ENCODE measurements at places on chromosomes 4 and X.

DNA sequence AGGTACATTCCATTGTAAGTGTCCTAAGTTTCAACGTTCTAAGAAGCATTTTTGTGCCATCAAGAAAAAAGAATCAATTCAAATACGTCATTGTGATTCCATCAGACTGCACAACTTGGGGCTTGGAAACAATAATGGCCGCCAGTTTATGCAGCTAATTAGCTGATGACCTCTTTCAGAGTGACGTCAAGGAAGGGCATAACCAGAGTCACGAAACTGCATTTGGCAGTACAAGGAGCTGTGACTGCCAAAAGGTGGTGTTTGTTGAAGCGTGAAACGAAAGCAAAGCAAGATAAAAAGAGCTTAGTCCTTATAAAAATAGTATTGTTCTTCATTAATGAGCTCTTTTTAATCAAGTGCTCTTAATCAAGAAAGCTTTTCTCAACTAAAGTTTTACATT, 81.1 kb upstream of the SH3RF1 start:
- DNase-seq, result no peak

DNA sequence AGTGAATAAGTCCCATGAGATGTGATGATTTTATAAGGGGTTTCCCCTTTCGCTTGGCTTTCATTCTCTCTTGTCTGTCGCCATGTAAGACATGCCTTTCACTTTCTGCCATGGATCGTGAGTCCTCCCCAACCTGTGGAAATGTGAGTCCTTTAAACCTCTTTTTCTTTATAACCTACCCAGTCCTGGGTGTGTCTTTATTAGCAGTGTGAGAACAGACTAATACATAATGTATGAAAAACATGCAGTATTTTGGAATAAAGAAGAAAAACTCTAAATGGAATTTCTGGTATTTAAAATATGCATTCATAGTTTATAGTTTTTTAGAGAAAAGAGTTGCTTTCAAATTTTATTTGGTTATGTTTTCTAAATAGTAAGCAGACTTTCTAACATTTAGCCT, 360.7 kb downstream of the PCDH7 start:
- no peak for DNase-seq

DNA sequence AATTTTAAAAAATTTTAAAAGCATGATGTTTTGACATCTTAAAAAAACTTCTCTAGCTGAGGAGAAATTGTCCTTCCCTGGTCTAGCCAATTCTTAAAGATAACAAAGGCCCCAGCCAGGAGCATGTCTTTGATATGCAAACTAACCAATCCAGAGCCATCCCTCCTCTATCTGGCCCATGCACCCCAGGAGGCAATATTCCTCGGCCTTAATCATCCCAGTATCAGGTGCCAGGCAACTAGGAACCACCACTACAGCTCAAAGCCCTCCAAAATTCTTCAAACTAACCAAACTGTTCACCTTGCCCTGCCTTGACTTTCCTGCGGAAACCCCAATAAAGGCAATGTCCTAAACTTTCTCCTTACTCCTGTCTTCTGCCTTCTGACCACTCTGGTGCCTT, 97.8 kb upstream of the USP9X start:
- DNase-seq, result no peak

- no peak for DNase-seq
Measured at GRCh38 chrX:115366535-115366934, 77.0 kb downstream of the LUZP4 start.

- peak; percentile 61 for DNase-seq
Measured at GRCh38 chr4:153684182-153684970, at the start of gene TLR2. Gene TLR2, plus strand, starts transcription at chr4:153684280. Its CDS starts 18,628 bp downstream, at chr4:153702908.

DNA sequence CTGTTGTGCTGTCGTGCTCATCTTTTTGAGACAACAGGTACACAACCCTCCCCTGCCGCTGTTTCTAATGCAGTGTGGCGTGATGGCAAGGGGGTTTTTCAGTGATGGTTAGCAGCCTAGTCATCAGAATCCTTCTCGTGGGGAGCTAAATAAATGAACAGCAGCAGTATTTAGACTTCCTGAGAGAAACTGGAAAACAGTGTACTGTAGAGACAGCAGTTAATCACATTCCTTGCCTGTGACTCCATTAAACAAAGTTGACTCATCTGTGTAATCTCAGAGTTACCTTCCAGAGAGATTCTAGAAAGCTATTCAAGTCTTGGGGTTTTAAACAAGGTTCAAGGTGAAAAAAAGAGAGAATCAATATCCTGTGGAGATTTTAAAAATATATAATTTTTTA, 1753.2 kb upstream of the PCDH7 start:
- DNase-seq, result no peak

GRCh38 chr4:165715989-165716388, 157.0 kb upstream of the TLL1 start:
- DNase-seq, result no peak

DNA sequence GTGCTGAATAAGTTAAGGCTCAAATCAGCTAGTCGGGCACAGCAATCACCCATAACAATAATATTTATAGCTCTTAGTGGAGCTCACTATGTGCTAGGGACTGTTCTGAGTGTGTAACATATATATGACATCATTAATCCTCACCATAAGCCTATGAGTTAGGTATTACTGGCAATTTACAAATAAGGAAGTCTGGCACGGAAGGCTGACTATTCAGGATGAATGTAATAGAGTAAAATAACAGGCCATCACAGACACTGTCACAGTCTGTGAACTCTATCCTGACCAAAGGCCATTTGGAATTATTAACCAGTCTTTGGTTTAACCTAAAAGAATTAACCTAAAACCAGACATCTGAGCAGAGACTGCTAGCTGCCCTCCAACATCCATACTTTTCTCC, 119.3 kb downstream of the C4orf51 start:
- no peak for DNase-seq

GRCh38 chr4:8213121-8213520, 14.0 kb downstream of the SH3TC1 start:
- DNase-seq, result no peak

DNA sequence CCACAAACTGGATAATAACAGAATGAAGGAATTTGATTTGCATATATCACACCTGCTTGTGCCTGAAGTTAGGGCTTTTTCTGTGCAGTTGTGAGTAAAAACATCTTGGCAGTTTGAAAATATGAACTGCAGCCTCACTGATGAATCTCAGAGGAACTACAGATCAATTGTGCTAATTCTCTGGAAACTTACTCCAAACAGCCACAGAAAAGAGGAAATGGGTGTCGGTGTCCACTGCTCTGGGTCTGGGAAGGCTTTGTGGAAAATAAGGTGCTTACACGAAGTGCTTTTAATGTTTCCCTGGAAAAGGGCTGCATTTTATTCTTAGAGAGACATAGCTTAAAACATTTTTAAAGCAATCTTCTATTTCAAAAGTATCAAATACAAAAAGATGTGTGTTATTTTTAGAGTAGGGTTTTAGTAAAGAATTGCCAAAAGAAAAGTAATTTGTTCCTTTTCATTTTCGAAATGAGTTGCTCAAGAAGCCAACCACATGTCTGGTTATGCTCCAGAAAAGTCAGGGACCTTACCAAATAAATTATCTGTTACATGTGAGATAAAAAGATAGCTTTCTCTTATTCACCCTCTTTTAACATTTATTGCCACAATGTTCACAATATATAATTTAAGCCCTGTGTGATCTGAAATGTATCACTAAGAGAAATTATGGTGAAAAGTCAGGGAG, 240.1 kb downstream of the FRAS1 start:
- no peak for DNase-seq

- DNase-seq, result no peak
Measured at GRCh38 chr4:4853921-4854648, 5.4 kb upstream of the MSX1 start.

DNA sequence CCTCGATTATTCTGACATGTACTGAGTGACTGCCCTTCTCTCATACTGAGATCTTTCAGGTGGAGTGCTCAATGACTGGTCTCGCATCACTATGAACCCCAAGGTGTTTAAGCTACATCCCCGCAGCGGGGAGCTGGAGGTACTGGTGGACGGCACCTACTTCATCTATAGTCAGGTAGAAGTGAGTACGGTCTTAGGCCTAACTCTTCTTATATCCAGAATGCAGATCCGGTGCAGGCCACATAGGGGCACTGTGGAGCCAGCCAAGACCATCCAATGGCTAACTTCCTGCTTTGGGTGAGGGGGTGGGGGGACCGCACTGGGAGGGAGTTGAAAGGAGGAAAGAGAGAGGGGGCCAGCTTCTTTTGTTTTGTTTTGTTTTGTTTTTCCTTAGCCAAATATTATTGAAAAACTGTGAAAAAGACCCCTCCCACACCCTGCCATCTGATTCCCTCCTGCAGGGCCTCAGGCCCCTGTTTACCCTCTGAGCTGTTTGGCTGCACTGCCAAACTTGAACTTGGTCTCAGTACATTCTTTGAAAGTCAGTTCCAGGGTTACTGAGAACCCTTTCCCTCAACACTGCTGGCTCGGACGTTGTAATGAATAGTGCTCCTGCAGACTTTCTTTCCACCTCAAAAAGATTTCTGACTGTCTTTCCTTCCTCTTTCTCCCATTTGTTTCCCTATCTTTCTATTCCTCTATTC, 16.2 kb downstream of the AWAT2 start:
- DNase-seq, result peak; percentile 34

DNA sequence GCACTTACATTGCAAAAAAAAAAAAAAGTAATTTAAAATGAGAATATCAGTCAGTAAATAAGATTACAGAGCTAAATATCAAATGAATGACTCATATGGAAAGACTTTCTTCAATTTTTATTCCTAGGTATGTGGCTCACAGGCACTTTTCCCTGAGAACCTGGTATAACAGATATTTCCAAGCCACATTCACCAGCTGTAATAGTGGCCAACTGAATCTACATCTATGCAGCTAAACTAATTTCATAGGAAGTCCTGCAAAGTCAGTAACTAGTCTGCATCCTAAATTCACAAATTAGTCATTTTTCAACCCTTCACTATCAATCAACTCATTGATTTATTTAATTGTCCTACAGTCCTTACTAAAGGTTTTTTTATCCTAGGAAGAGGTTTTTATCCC, 5.6 kb downstream of the PDE5A start:
- no peak for DNase-seq

GRCh38 chrX:69080855-69081465, 84.3 kb downstream of the PJA1 start:
- no peak for DNase-seq

- DNase-seq, result no peak
Measured at GRCh38 chr4:40395908-40396793, 61.0 kb downstream of the CHRNA9 start.

DNA sequence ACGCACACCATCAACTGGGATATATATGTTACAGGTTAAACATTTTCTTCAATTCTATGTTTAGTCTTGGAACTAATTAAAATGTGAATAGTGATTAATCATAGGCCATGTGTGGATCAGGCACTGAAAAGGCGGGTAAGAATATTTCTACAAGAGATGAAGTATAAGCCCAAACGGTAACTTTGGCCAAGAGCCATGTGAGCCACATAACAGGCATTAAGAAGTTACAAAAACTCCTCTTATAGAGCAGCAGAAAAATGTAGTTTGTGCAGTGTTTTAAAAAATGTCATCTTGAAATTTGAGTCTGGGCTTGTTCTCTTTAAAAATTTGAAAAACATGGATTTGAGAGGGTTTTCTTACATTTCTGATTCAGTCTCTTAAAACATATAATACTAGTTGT, 521.8 kb upstream of the DIPK2B start:
- DNase-seq, result no peak

DNA sequence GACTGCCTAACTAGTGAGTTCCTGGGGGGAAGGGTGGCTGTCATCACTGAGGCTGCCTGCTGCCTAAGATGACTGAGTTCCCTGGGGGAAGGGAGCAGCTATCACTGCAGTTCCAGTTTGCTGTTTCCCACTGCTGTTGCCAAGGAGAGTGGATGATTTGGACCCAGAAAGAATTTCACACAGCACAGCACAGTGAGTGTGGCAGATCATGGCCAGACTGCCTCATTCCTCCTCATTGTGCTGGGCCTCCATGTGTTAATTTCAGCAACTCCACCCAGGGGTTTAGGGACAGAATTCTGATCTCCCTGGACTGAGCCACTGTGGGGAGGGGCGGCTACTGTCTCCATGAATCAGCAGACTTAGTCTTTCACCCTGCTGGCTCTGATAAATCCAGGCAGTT, 125.0 kb downstream of the TEX13C start:
- DNase-seq, result no peak

- DNase-seq, result no peak
Measured at GRCh38 chrX:40147126-40147952, 49.6 kb upstream of the BCOR start.

GRCh38 chr4:159860945-159861344, 758.1 kb downstream of the RAPGEF2 start:
- DNase-seq, result no peak
